ENCODE measurements at places on chromosomes 6 and 20.
A peak's percentile ranks its signal among the peaks of the same experiment; 100 is the strongest.

DNA sequence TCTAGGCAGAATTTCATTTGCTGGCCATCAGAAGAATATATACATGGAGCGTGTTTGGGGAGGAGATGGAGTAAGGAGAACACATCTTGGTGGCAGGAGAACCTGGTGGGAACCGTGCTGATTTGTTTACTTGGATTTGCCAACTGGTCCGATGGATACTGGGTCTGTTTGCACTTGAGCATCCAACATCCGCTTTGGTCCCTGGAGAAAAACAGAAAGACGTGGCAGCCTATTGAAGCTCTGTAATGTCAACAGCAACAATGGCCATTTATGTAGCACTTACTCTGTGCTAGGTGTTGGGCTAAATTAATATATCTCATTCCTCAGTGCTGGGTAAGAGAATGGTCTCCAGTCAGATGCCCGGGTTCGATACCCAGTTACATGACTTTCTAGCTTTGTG lies 125.6 kb downstream of the BCAS1 start:
- DNase-seq = no peak

- DNase-seq = no peak
These were observed 600.3 kb downstream of the CDH26 start for GRCh38 chr20:60558486-60558885.

- no peak for DNase-seq
These were observed 19.2 kb downstream of the CST8 start for GRCh38 chr20:23510000-23510590.

DNA sequence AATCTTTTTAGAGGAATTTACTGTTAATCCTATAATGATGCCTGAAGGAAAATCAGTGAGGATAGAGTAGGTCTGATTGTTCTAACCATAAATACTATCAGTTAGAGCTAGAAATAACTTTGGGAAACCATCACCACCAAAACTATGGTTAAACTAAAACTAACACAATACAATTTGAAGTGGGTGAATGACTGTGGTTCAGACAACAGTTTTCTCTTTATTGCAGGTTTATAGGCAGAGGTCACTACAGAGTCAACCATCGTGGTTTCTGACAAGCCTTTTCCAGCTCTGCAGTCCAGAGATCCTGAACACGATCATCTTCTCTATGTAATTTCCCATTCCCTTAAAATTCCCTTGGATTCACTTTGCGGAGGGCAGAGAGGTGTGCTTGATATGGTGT lies 134.3 kb downstream of the IBTK start:
- no peak for DNase-seq

GRCh38 chr6:100105919-100106529 lies 112.0 kb upstream of the MCHR2 start:
- no peak for DNase-seq

DNA sequence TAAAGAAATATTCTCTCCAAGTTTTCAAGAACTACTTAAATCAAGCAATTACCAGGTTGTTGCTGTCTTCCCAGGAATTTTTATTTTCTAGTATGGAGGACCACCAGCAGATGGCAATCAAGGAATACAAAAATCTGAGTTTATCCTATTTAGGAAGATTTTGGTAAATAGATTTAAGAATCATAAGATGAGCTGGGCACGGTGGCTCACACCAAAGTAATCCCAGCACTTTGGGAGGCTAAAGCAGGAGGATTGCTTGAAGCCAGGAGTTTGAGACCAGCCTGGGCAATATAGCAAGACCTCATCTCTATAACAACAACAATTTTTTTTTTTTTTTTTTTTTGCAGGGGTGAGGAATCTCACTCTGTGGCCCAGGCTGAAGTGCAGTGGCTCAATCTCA lies 19.3 kb upstream of the SEC63 start:
- no peak for DNase-seq

DNA sequence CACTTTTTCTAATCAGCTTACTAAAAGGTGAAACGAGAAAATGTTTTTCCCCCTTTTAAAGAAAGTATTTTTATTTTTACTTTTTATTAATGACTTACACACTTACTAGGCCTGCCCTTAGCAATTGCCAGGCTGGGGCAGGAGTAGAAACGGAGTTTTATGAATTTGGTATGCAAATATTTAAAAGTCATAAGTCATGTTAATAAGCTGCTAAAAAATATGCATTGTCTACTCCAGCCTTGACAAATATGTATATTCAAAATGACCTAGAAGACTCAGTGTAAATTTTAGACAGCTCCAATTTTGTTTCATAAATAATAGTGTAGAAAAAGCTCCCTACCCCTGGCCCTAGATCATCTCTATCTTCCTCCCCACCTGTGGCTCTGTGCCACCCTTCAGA lies 17.5 kb upstream of the TGM6 start:
- DNase-seq = no peak

- DNase-seq = no peak
These were observed 25.3 kb downstream of the MDFI start for GRCh38 chr6:41663568-41663967.

DNA sequence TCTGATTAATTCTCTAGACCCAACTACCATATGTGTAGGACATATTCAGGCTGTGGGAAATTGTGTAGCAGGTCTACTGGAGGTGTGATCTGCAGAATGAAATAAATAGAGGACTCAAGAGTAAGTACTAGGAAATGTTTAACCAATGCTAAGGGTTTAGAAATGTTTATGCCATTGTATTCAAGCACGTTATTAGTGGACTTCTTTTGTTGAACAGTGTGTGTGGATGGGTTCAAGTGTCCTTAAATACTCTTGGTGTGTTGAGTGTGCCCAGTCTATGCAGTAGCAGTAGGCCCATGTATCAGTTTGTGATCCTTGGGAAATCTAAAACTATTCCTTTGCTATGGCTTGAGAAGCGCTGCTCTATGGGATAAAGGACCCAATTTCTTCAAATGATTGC lies 112.1 kb downstream of the FARS2 start:
- no peak for DNase-seq

GRCh38 chr6:72733045-72733444 lies 111.2 kb downstream of the KCNQ5 start:
- no peak for DNase-seq

- DNase-seq = no peak
These were observed 149.8 kb upstream of the AKIRIN2 start for GRCh38 chr6:87851674-87852299.

DNA sequence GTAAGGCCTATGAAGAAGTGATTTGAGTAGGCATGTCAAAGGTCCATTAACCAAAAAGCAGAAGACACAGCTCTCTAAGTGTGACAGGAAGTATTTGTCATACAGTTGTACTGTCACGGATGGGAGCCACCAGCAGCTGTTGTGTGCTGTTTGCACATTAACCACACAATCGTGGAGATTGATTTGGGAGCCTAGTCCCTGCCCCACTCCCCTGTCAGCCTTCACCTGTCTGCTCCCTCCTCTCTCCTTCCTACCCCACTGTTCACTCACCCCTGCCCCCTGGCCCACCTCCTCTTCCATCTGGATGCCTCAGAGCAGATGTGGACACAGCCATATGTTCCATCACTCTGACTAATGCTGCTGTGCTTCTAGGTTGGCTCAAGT lies 124.7 kb upstream of the SPACA1 start:
- DNase-seq = peak; percentile 20

GRCh38 chr6:79450984-79451383 lies 86.2 kb downstream of the LCA5 start:
- DNase-seq = no peak

DNA sequence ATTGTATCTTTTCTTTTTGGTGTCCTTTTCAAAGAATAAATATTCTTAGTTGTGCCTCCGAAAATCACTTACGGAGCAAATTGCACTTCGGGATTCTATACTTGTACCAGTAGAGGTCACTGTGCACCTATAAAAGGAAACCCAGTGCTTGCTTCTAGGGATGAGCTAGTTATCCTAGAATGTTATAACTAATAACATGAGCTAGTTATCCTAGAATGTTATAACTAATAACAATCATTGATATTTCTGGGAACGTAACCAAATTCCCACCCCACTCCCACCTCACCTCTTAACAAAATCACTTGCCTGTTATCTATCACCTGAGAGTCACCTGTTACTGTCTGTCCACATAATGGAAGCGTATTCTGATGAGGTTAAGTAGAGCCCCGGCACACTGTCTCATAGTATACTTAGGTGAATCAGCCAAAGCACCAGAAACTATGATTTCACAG lies 126.9 kb upstream of the TIAM2 start:
- peak; percentile 11 for DNase-seq

DNA sequence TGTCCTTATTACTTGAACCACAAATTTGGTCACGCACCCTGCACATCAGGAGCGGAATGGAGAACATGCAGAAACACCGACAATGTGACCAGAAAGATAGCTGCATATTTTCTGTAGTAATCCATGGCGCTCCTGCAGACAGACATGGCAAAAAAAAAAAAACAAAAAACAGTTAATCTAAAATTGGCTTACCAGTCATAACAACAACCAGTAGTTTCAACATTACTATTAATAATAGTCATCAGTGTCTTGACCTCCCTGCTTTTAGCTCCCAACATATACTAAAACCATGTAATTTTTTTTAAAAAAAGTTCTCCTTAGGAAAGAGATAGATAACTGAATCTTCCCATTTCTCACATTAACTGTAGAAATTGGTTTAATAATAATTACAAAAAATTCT lies 6.8 kb downstream of the CGA start:
- DNase-seq = no peak

- DNase-seq = no peak
These were observed 862.6 kb upstream of the MAN1A1 start for GRCh38 chr6:120211955-120212792.

- no peak for DNase-seq
These were observed 13.1 kb upstream of the CST7 start for GRCh38 chr20:24935766-24936525.

- DNase-seq = no peak
These were observed 691.5 kb upstream of the MAP3K7 start for GRCh38 chr6:91278416-91278815.

DNA sequence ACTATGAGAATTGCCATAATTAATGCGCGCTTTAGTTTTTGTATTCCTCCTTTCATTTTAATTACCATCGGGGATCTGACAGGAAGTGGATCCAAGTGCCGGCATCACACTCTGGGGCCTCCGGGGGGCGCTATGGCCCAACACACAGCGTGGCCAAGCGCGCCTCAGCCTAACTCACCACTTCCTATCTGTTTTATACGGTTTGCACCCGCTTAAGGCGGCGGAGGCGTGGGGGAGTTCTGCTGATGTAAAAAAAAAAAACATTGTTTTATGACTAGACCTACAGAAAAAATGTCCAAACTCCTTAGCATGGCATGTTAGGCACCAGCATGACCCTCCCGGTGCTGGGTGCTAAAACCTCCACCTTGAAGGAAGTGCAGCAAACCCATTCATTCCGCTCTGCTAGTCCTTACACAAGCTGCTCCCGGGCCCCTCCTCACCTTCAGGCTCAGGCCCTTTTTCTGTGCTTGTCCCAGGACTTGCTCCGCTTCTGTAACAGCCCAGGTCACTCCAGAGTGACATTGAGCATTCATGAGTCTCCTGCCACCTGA lies 4.5 kb upstream of the EBF4 start:
- peak; percentile 45 for DNase-seq

DNA sequence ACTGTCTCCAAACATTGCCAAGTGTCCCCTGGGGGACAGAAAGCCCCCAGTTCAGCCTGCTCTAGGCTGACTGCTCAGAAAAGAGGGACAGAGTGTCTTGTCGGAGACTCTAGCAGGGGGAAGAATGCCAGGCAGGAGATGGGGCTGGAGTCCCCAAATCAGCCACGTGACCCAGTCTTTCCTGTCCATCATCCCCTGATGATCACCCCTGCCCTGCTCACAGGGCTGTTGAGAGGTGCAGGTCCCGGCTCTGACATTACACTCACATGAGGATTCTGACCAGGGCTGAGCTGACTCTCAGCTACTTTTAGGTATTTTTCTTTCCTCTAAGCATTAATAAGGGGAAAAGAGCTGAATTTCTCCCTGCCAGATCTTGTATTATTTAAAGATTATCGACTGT lies 115.8 kb downstream of the SULF2 start:
- no peak for DNase-seq

DNA sequence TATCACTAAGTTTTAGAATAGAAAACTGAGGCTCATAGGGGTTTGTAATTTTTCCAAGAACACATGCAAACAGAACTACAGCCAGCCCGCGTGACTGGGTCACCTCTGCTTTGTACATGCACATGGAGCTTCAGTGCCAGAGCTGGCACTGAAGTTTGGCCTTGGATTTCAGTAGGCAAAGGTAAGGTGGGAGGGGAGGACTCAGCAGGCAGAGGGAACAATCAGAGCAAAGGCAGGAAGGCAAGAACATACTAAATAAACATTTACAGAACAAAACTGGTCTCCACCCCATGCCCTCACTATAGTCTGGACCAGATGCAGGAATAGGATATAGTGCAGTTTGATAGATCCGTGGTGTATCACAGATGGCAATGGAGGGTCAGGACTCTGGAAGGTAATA lies 13.6 kb upstream of the ABRACL start:
- DNase-seq = no peak

DNA sequence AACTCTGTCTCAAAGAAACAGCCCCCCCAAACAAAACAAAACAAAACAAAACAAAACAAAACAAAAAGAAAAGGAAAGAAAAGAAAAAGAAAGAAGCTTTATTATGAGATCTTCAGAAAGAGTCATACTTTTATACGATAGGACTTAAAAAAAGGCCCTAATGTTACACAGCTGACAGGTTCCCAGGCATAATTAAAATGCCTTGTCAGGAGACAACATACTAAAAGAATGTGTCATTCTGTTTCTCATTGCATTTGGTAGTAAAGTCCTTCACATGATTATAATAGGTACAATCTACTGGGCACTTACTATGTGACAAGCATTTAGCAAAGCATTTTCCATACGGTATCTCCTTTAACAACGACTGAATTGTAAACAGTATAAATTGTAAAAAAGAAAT lies 36.4 kb upstream of the RPN2 start:
- no peak for DNase-seq

GRCh38 chr6:26021001-26021349 lies 58.4 kb downstream of the TRIM38 start:
- no peak for DNase-seq

GRCh38 chr6:5710936-5711335 lies 295.8 kb downstream of the NRN1 start:
- DNase-seq = no peak

DNA sequence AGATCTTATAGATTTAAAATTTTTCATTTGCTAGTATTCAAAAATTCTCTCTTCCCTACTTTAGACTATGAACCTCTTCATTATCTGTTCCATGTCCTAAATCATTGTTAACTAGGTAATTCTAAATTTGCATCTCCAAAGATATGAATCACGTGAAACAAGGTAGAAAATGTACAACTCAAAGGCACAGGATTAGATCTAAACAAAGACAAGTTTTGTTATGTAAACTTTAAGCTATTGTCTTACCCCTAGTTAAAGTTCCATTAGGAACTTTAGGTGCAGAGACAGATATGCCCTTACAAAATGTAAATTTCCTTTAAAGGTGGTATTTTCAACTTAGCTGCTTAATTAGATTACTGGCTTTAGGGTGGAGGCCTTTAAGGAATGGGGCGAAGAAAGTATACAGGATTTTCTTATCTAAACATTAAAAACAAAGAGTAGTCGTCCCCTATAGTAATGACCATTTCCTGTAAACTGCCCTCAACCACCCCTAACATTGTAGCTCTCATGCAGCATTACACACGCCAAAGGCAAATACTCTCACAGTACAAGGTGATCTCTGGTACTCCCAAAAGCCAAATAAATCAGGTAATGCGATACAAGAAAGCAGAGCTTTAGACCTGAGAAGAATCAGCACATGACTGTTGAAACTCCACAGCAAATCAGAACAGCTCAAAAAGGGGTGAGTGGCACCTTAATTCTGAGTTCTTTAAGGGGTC lies 57.4 kb upstream of the MRAP2 start:
- no peak for DNase-seq
